ENCODE measurements at places on chromosomes 11 and 22.

DNA sequence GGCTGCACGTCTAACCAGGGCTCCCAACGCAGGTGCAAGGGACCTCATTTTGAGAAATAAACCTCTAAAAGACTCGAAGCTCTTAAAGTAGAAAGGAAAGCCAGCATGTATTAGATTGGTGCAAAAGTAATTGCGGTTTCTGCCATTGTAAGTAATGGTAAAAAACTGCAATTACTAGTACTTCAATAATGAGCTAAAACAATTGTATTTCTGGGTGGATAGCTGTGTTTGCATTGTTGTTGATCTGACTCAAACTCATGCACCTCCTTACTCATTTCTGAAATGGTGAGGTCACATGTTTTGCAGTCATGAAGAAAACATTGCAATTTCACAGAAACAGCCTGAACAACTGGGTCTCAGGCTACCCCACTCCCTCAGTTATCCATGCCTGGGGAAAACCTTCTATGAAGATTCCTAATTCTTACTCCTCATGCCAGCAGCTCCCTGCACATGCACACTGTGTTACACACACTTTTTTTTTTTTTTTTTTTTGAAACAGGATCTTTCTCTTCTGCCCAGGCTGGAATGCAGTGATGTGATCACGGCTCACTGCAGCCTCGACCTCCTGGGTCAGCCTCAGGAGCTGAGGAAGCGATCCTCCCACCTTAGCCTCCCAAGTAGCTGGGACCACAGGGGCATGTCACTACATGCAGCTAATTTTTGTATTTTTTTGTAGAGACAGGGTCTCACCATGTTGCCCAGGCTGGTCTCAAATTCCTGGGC is 24.6 kb downstream of the VWCE start:
- no peak for DNase-seq

DNA sequence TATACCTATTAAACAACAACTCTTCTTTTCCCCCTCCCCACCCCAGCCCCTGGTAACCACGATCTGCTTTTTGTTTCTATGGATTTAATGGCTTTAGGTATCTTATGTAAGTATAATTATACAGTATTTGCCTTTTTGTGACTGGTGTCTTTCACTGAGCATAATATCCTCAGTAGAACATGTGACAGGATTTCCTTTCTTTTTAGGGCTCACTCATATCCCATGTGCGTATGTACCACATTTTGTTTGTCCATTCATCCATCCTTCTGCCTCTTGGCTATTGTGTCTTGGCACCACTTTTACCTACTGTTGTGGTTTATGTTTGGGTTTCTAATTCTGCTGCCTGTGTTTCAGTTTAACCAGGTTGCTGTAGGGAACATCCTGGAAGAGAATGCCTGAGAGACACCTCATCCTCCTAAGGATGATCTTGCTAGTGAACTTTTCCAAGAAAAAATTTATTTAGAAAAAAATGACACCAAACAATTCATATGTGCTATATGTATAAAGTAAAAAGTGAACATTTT is 77.6 kb upstream of the SESN3 start:
- no peak for DNase-seq

DNA sequence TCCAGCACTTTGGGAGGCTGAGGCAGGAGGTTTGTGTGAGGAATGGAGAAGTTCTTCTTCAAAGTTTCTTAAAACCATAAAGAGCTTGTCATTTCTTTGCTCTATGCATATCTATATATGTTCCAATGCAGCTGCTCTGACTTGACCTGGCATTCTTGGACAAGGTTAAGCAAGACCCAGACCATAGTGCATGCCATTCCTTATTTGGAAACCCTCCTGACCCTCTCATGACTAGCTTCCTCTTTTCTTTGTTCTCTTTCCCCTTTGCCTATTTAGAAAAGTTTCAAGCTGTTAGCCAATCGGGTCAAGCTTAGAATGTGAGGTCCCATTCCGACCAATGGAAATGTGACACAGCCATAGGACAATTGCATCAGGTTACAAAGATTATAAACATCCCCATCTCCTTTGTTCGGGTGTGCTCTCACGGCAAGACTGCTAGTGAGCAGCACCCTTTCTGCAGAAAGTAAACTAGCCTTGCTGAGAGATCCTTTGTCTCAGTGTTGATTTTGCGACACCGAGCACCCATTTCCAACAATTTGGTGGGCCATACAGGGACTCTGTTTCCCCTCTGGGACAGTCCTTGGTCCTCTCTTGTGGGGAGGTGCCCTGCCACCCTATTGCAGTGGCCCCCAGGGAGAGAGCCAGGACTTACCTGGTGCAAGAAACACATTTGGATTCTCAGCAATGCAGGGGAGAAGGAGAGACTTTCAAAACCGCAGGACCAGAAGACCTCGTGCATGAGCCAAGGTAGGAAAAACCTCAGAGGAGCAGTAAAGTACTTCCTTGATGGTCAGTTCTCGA is 39.9 kb upstream of the ANO1 start:
- no peak for DNase-seq

DNA sequence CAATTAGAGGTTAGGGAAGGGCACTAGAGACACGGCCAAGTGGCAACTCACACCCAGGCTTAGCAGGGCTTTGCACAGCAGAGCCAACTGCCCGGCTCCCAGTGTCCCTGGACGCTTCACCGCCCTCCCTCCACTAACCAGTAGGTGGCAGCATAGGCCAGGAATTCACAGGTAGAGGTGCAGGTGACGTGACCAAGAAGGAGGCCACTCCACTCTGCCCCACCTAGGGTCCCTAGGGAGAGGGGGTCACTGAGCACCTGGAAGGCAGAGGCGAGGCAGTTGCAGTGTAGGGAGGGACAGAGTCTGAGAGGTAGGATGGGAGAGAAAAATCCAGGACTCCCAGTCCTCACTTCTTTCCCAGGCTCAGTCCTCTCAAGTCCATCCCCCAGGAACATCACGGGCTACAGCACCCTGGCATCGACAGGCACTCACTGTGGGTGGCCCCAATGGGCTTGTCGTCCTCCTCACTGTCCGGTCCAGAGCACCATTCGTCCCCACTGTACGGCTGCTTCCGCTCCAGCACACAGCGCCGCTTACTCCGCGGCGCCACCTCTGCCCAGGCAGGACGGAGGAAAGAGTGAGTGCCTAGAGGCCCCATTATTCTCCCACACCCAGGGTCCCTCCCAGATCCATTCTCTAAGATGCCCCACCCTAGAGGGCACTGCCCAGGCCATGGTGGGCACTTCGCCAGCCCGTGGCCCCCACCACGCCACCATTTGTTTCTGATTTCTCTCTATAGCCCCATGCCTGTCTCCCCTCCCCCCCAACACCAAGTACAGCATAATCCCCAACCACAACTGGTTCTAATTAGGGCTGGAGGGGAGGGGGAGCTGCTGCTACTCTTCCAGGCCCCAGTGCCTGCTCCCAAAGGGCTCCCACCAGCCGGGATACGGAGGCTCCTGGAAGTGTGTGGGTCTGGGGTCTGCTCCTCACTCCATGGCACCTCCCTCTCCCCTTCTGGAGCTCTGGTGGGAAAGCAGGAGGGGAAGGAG is 18.4 kb downstream of the BCL9L start:
- DNase-seq, result peak; percentile 89

DNA sequence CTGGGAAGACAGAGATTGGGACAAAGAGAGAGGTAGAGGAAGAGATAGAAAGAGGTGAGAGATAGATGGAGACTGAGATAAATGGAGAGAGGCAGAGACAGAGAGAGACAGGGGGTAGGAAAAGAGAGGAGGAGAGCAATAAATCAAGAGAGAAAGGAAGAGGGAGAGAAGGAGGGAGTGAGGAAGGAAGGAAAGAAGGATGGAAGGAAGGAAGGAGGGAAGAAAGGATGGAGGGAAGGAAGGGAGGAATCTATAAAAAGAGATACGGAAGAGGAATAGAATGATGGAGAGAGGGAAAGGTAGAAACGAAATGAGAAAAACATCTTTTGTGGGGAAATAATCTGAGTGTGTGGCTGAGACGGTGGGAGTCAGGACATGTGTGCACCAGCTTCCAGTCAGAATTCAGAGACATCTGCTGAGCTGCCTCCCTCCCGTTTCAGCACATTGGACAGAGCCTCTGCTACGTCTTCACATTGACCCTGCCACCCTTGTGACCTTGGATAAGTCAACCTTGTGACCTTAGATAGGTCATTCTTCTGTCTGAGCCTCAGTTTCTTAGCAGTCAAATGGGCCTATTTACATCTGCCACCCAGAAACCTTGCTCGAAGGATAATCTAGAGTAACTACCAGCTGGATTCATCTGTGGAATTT is 417.8 kb downstream of the MIAT start:
- DNase-seq, result no peak

DNA sequence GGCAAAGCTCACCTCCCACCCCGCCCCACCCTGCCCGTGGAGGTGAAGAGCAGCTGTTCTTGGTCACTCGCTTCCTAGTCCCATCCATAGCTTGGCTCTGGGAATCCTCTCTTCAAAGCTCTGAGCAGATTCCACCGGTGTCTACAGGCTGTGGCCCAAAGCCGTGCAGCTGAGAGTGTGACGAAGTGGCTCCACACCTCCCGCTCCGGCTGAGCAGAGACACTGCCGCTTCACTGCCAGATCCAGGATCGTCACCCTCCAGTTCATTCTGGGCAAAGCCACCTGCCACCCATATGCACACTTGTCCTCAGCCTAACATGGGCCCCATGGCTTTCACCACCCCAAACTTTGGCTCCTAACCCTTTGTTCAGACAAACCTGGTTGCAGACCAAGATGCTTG is 532.9 kb upstream of the B3GAT1 start:
- no peak for DNase-seq

- no peak for DNase-seq
Measured at GRCh38 chr22:24501301-24502005, 6.3 kb downstream of the UPB1 start.

DNA sequence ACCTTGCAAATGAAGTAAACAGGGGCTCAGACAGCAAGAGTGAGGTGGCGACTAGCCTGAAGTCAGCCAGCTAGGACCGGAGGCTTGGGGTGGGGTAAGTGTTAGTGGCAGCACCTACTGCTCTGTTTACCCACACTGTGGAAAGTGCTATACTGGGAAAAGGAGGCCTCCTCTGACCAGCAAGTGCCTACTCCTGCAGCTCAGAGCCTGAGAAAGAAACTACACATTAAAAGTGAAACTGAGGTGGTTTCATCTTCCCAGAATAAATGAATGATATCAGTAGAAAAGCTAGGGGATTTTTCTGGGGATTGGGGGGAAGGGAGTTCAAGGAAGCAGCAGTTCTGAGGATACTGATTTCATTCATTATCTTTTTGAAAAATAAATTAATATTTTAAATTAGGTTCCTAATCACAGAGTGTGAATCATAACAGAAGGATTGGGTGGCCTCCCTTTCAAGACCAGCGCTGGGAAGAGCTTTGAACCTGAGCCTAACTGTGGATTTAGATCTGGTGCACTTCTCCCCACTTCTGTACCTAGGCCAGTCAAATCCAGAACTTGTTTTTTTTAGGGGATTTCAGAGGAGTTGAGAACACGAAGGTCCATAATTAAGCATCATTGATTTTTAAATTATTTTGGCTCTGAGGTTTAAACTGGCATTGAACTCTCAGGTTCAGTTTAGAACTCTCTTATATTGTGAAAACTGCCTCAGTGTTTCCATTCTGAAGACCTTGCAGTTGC is 48.1 kb upstream of the GRAMD1B start:
- DNase-seq, result no peak

DNA sequence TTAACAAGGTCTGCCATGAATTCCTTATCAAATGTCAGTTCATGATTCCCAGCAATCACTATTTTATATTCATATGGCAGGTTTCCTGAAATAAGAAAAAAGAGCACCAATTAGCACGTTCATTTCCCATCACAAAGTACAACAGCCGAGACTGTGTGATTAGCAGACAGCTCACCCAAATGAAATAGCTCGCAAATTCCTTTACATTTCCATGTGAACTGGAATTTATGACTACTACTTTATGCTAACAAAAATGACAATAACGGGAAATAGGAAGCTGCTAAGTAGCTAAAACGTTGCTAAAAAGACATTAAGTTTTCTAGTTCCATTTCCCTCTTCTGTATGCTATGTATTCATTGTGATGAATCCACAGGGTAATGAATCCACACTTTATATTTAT is 90.7 kb downstream of the MPPED2 start:
- DNase-seq, result no peak
